ENCODE measurements at places on chromosomes 12 and 14.

GRCh38 chr12:115261691-115262398 lies 577.9 kb upstream of the TBX3 start:
- DNase-seq, result no peak

DNA sequence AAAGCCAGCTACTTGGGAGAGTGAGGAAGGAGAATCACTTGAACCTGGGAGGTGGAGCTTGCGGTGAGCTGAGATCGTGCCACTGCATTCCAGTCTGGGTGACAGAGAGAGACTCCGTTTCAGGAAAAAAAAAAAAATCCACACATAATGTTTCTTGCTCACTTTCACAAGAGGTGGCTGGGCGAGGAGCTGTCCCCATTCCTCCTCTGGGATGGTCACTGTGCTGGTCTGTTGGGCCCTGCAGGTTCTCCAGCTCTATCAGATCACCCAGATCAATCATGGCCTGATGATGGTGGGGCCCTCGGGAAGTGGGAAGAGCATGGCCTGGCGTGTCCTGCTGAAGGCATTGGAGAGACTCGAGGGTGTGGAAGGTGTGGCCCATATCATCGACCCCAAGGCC lies 47.3 kb downstream of the DYNC1H1 start:
- no peak for DNase-seq

DNA sequence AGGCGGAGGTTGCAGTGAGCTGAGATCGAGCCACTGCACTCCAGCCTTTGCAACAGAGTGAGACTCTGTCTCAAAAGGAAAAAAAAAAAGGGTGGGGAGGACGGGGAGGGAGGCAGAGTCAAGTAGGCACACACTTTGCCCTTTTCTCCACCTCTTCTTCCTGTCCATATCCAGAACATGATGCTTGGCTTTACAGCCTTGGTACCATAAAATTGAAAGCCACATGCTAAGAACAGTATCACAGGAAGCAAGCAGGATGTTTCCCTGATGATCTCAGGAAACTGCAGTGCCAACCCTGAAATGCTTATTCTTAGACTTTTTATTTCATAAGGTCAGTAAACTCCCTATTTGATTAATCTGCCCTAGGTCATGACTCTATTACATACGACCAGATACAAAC lies 32.5 kb upstream of the YAF2 start:
- DNase-seq, result no peak

- DNase-seq, result no peak
These were observed 1.5 kb downstream of the PTMS start for GRCh38 chr12:6767353-6768319.

- DNase-seq, result no peak
These were observed 19.7 kb upstream of the TMED10 start for GRCh38 chr14:75196064-75196463.

DNA sequence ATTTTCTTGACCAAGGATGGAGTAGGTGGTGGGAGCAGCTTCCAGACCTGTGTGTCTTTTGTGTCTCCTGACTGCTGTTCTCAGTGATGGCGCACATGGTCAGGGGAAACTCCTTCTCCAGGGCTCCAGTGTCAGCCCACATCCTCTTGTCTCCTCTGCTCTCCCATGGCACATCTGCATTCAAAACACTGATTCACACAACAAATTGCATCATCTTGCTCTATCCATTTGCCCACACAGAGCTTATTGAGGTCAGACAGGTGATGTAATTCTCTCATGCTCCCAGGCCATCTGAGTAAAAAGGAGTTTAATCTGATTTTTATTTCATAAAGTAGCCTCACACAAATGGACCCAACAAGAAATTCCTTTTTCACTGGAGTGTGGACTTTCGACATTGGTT lies 21.8 kb upstream of the TMEM132C start:
- no peak for DNase-seq

DNA sequence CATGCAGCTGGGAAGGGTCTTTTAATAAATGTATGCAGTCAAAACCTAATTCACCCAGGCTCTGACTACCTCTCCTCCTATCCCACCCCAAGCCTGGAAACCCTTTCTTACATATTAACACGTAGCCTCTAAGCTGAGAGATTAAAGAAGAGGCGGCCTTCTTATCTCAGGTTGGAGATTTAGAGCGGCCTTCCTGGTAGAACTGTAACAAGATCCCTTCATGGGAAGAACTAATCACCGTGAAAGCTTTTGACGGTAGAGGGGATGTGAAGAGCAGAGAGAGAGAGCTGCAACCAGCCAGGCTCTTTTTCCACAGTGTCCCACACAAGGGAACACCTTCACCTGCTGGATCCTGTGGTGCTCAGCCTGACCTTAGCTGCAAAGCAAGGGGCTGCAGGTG lies 367.4 kb downstream of the MED13L start:
- DNase-seq, result no peak

DNA sequence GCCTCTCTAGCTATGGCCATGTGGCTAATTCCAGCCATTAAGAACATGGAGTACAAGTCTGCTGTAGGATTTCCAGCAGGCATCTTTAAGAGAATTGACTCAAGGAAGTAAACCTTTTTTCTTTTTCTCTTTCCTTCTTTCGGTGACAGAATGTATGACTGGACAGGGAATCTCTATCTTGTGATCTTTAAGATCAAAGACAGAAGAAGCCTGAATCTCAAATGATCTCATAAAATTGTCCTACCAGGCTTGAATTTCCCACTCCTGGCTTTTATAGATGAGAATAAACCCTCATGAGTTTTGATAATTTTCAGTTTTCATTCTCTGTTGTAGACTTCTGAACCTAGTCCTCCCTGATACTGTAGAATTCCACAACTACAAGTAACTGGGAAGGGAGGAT lies 11.4 kb downstream of the DUSP6 start:
- DNase-seq, result no peak

GRCh38 chr14:63992858-63993257 lies 140.1 kb downstream of the SYNE2 start:
- DNase-seq, result no peak

DNA sequence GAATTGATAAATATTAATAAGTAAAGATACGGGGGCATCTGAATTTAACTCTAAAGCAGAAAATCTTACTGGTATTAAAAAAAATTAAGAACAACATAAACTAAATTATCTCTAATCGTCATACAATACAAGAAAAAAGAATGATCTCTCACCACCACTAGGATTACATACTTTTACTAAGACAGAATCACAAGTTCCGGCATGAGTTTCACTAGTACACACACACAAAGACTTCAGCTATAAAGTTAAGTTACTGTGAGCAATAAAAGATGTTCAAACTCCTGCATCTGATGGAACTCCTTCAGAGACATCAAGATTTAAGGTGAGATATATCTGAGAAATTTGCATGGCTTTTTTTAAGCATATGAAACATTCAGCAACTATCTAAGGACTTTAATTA lies 21.9 kb downstream of the CEP128 start:
- no peak for DNase-seq

DNA sequence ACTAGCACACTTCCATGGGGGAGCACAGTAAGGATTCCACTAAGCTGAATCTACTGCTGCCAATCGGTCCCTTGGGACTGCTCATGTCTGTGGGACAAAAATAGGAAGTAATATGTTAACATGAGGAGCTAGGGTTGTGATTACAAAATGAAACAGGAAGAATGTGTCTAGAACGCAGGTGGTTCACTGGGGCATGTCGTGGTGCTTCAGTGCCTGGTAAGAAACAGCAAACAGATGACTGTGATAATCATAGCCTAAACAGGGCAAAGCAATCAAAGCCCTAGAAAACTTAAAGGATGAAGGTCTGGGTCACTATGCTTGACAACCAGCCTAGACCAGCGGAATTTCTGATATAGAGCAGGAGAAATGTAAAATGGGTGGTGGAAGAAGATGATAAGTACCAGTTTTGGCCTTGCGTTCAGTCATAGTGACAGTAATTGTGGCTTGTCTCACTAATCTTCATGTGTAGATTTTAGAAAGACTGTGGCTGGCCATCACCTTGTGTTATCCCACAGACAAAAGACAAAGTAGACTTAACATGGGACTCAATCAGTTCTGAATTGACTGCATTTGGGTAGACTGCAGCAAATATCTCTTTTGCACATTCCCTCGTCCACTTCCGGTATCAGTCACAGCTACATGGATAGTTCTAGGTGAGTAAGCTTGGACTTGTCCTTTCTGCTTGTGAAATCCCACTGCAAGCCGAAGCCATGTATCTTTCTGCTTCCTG lies 51.4 kb downstream of the WASHC3 start:
- DNase-seq, result no peak

DNA sequence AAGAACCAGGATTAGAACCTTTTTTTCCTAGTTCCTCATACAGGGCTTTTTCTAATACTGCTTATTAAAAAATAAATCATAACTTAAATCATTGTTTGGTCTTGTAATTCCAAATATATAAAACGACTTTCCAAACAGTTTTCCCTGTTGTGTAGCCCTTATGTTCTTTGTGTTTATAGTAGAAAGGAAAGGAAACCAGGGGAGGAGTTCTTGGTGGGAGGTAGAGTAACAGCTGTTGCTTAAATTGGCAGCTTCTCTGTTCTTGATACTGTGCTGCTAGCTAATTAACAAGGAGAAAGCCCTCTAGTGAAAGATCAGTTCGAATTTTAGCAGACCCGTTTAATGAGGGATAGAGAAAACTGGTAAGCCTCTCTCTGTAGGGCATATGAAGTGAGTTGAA lies 15.0 kb downstream of the SRP54 start:
- no peak for DNase-seq

DNA sequence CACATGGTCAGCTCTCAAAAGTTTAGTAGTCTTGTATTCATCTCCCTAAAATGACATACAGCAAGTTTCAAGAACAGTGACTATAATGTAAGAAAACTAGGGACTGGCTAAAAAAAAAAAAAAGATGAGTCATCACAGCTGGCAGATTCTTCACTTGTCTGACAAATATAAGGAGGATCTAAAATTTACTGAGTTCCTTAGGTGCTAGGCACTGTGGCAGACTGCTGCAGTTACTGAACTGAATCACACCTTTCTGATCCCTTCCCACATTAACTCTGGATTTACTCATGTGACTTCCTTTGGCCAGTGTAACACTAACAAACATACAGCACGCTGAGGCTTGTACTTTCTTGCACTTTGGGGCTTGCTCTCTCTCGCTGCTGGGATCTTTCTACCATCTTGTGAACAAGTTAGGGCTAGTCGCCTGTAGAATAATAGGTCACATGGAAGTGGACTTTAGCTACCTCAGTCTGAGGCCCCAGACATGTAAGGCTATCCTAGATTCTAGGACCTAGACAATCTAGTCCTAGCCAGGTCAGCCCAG lies 32.1 kb downstream of the BAZ1A start:
- DNase-seq, result no peak

- no peak for DNase-seq
These were observed 84.1 kb downstream of the NUMB start for GRCh38 chr14:73374218-73374617.

DNA sequence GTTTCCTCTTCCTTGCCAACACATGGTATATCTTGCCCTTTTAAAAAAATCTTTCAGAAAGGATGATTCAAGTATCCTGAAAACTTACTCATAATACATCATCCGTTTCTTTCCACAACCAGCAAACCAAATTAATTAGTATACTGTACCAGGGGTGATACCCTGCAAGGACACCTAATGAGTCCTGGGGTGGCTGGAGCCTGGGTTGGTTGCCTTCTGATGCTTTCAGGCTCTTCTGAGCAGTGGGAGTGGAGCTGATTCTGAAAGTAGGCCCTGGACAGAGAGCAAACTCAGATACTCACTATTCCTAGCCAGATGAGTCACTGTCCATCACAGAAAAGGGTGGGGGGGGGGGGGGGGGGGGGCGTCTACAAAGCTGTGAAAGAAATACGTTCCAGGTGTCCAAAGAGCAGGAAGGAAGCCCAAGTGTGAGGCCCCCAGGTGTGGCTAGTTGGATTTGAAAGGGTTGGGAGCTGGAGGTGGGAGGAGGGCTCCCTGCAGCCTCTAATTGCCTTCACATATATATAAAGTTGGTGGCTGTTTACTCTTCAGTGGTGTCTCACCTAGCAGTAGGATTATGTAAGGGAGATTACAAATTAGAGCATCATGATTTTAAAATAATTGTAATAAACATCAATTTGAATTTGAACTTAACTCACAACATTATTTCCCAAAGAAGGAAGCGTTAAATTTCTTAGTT lies 36.5 kb downstream of the FBXO33 start:
- DNase-seq, result no peak

DNA sequence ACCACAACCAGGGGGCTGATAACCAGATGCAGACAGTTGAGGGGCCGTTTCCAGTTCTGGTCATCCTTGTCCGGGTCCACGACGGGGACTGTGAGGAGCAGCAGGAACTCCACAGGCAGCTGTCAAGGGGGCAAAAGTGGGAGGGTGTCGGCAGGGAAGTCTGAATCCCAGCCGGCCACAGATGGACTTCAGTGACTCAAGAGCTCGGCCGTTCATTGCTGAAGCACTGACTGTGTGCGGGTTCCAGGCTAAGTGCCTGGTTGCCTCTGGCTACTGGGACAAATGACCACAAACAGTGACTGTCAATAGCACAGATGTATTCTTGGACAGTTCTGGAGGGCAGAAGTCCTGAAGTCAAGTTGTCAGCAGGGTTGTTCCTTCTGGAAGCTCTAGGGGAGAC lies 19.6 kb downstream of the SLC8B1 start:
- DNase-seq, result no peak

DNA sequence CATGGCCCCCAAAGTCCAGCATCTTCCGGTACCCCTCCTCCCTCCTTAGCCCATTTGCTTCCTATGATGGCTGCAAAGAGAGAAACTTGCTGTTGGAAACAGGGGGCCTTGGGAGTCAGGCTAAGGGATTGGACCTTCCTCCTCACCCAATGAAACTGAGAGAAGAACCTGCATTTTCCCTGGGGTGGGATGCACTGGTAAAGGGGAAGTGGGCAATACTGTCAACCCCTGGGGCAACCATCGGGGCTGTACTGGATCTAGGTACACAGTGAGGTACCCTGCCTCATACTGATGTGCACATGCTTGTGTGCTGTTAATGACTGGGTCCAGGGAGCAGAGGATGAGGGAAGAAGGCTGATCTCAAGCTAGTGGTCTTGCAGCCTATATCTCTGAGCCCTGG lies 11.0 kb upstream of the JPH4 start:
- no peak for DNase-seq

- DNase-seq, result no peak
These were observed 8.0 kb downstream of the TMEM119 start for GRCh38 chr12:108589840-108590229.

DNA sequence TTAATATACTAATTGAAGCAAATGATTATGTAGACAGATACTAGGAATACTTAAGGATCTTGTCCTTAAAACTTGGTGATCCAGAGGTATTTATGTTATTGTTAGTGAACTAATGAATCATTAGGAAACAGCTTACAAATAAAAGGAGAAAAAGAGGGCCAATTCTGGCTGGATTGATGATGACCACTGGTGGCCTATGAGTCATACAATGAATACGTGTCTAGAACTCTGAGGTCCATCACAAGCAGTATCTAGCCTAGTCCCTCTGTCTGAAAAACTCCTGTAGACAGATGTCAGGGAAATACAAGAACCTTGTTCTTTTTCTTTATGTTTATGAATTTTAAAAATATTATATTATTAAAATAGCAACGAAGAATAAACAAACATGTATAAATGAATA lies 51.7 kb upstream of the RTL1 start:
- DNase-seq, result no peak

GRCh38 chr12:121872546-121873215 lies 14.0 kb upstream of the HPD start:
- no peak for DNase-seq

GRCh38 chr12:4745249-4745648 lies 25.0 kb downstream of the GALNT8 start:
- no peak for DNase-seq

All from CD4-positive, alpha-beta T cell (primary cell).